Fibroblast of upper back skin (primary cell): ENCODE measurements at places on chromosomes 2 and 18.

DNA sequence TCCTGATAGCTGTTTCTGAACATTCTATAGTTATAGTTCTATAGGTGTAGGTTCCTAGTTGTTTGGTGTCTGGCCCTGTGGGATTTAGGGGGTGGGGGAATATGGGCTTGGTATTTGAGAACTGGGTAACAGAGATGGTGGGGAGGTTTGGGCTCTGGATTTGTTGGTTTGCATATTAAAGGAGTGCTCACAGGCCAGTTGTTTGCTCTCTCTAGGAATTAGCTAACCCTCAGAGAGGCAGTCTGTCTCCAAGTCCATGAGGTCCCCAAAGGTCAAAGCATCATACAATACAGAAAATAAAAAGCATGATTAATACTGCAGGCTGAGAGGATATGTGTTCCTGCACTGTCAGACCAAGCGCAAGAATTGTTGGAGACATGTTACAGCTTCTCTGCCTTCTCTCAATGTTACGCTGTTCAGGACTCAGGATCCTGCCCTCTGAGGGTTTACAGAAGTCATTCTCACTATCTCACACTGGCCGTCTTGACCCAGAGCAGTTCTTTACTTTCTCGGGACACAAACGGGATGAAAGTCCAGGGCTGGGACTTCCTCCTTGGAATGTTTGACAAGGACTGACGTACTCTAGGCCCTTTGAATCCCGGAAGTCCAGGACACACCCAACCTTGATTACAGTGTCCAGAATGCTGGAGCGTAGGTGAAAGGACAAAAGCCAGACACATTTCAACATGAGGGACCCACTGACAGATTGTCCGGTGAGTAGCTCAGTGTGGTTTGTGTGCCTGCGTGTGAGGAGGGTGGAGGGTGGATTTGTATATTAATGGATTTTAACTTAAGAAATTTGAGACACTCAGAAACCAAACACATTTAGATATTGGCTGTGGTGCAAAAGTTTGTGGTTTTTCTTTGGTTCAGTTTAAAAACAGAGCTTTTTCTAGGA, at the start of gene NOSTRIN:
Gene NOSTRIN (plus strand): TSS at position 677 of the 898 bp plus-strand sequence. CDS start 10 bp downstream, at position 687.
- peak; percentile 46 for DNase-seq

DNA sequence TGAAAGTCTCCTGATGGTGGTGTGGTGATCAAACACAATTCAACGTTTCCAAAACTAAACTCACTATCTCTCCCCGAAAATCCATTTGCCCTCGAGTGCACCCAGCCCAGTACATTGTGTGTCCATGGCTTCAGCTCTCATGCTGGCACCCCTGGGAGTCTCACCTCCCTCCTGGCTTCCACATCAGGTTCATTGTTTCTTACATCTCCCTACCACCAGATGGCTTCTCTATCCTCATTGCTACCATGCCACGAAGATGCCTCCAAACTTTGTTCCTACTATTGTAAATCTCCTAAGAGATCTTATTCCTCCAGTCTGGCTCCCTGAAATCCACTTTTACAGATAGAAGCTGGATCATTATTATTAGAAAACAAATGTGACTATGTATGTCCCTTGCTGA, 197.0 kb downstream of the MYT1L start:
- no peak for DNase-seq

DNA sequence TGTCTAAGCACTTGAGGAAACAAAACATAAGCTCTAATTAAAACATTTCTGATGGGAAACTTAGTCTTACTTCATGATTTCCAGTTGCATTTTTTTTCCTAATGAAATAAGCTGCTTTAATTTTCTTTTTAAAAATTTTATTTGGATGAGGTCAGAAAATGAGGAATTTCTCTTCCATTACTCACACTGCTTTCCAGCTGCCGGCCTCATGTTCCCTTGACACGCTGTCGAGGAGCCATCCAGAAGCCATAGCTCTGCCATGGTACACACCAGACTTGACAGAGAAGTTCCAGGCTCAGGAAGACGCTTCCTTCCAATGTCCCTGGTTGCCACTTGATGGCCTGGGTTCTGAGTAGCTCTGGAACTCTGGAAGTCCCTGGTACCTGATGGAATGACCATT, 12.1 kb upstream of the MAPRE2 start:
- peak; percentile 77 for DNase-seq

GRCh38 chr2:36413218-36413617, 57.6 kb downstream of the CRIM1 start:
- peak; percentile 61 for DNase-seq

DNA sequence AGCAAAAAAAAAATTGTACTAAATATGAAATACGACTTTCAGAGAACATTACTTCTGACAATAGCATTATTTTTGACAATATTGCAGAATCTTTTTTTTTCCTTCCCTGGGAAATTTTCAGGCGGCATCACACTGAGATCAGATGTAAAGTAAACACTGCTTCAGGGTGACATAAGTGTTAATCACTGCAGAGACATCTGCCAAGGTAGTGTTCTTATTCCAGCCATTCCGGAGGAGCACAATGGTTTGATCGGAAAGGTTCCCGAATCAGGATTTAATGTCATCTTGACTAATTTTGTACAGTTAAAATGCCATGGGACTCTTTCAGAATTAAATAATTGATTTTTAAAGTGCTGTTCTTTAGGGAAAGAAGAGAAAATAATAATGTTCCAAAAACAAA, 56.7 kb upstream of the ZNF236 start:
- no peak for DNase-seq

GRCh38 chr2:73080321-73081131, 9.0 kb upstream of the SFXN5 start:
- DNase-seq = no peak

- DNase-seq = no peak
These were observed 1.1 kb upstream of the FZD5 start for GRCh38 chr2:207770602-207771404.

DNA sequence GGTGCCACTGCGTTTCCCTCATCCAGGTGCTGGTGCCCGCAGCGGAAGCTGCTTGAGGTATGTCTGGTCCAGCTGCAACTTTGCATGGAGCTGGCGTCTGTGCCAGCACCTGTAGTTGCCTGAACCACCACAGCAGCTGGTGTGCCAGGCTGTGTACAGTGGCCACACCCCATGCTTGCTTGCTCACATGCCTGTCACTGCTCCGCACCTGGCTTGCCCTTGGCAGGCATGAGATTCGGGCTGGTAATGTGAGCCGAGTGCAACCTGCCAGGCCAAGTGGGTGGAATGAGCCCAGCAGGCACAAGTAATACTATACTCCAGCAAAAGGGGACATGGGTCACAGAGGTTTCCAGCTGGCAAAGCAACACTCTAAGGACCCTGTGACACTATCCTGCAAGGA, 1123.3 kb upstream of the ACVR2A start:
- DNase-seq = no peak

GRCh38 chr18:63758615-63759240, 16.5 kb upstream of the SERPINB7 start:
- DNase-seq = no peak

DNA sequence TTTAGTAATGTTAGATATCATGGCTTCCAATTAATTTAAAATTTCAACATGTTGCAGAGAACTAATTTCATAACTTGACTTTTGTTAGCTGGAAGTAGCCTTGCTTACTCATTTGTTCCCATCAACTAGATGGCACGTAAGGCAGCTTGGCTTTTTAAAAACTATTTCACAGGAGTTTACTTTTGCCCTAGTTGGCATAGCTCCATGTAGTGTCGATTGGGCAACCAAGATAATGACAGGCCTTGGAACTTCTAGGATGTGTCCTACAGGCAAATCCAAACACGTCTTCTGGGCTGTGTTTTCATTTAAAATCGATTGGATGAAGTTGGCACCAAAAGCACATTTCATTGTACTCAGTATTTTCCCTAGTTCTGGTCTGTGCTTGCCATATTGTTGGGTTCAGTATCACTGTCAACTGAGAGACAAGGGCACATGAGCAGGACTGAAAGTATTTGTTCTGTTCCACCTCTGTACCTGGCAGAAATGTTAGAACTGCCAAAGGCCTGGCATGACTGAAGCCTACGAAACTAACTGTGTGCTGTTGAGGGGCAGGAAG, 29.4 kb downstream of the HADHB start:
- DNase-seq = peak; percentile 56

GRCh38 chr18:57984490-57985115, 59.4 kb upstream of the NEDD4L start:
- no peak for DNase-seq

GRCh38 chr18:61569176-61569892, 236.1 kb downstream of the CDH20 start:
- peak; percentile 93 for DNase-seq

DNA sequence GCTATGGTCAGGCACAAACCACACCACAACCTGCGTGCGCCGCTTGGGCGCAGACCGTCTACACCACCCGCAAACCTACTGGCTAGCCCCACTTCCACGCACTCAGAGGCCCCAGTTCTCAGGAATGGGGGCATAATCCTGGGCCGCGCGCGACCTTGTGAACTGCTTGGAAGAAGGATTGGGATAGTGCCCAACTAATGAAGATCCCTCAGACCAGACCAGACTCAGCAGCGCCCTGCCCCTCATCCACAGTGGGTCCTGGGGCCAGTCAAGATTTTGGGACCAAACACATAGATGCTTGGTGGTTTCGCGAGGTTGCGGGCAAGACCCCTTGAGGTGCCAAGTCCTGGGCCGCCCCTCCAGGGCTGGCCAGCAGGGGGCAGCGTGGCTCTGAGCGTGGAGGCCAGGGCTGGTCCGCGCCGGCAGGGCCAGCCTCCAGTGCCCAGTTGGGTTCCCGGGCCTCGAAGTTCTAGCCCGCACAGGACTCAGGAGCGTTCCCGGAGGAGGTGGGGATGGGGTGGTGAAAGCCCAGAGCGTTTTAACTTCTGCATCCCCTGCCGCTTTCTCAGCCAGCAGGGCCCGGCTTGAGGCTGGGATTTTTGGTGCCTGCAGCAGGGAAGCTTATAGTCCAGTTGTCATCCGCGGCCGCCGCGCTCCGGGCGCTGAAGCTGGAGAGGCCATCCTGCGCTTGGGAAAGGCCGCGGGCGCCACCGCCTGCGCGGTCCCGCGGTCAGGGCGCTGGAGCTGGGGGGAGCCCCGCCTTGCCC, 8.3 kb downstream of the OSR1 start:
- no peak for DNase-seq

DNA sequence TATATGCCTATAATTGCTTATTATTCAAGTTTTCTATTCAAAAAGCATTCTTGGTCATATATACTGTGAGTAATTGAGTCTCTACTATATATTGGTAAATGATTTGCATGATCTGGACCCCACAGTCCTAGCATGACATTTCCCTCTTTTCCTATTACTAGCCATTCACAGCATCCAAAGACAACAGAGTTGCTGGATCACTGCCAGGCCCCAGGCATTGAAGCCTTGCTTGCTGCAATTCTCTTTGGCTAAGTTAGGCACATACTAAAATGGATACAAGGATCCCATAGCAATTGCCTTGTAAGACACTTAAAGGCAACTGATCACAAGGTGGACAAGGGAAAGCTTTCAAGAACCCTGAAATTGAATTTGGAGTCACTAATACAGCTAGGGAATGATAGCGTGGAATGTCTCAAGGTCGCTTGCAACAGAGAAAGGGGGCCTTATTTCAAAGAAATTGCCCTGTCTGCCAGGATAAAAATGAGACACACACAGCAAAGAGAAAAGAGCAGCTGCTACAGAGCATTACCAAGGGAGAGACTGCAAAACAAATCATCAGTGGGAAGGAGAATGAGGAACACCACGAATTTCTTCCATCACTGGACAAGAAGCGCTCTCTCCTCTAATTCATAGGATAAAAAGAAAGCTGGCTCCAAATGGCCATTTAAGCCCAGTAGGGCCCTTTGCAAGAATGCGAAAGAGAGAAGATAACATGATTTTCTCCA, 77.1 kb upstream of the EPHA4 start:
- DNase-seq = no peak

DNA sequence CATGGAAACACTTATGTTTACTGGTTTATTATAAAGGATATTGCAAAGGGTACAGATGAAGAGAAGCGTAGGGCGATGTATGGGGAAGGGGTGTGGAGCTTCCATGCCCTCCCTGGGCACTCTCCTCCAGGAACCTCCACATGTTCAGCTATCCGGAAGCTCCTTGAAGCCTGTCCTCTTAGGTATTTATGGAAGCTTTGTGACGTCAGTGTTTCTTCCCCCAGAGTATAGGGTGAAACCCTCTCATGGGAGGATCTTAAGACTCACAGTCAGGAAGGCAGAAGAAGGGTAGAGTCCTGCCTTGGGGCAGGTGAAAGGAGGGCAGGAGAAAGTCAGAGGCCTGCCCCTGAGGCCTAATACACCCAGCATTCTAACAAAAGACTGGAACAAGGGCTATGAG, 61.3 kb upstream of the CREB1 start:
- DNase-seq = peak; percentile 54

DNA sequence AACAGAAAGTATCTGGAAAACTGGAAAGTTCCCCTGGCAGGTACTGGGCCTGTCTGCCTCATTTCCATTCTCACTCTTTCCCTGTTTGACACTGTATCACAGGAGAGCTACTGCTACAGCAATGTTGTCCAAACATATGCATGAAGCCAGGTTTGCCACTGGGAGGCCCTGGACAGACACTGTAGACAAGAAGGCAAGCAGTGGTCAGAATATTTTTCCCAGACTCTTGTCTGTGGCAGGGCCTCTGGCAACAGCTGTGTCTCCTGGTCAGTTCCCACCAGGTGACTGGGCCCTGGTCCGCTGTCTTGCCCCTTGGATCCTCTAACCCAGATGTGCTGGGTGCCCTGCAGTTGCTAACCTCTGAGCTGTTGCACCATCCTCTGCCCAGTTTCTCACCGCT, 178.9 kb upstream of the FANCL start:
- DNase-seq = no peak

- peak; percentile 12 for DNase-seq
These were observed 141.3 kb upstream of the SLC35G4 start for GRCh38 chr18:11468120-11468519.

- peak; percentile 60 for DNase-seq
These were observed 10.3 kb upstream of the ATOH8 start for GRCh38 chr2:85743304-85743978.

DNA sequence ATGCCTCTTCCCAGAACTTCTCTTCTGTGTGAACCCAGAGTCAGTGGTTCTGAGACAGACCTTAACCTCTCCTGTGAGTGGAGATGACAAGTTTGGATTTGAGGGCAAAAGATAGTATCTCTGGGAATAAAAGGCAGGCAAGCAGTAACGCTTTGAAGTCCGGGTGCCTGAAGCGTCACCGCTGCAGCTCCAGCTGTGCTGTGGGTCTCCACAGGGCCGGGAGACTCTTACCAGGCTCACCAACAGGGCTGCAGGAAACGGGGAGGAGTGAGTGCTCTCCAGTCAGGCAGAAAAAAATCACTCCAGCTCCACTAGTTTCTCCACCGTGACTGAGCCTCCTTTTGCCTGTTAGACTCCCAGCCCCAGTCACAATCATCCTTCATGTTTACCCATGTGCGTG, 79.7 kb upstream of the MAP4K4 start:
- DNase-seq = no peak

DNA sequence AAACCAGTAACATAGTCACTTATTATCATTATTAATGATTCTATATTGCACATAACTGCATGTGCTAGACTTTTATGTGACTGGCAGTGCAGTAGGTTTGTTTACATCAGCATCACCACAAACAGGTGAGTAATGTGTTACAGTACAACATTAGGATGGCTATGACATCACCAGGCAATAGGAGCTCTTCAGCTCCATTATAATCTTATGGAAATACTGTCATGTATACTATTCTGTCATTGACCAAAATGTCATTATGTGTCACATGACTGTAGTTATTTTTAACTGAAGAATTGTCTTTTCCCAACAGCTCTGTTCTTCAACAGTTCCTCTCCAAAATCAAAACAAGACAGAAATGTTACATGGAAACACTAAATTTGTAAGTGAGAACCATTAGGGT, 96.3 kb downstream of the C18orf54 start:
- no peak for DNase-seq

GRCh38 chr2:23268467-23269263, 116.3 kb upstream of the KLHL29 start:
- DNase-seq = peak; percentile 85
